ENCODE measurements at places on chromosomes 5 and 9.
A peak's percentile ranks its signal among the peaks of the same experiment; 100 is the strongest.

GRCh38 chr9:107711542-107711941 is 222.0 kb upstream of the KLF4 start:
- no peak for DNase-seq

GRCh38 chr5:143041-143440 is 48.3 kb upstream of the LRRC14B start:
- no peak for DNase-seq

DNA sequence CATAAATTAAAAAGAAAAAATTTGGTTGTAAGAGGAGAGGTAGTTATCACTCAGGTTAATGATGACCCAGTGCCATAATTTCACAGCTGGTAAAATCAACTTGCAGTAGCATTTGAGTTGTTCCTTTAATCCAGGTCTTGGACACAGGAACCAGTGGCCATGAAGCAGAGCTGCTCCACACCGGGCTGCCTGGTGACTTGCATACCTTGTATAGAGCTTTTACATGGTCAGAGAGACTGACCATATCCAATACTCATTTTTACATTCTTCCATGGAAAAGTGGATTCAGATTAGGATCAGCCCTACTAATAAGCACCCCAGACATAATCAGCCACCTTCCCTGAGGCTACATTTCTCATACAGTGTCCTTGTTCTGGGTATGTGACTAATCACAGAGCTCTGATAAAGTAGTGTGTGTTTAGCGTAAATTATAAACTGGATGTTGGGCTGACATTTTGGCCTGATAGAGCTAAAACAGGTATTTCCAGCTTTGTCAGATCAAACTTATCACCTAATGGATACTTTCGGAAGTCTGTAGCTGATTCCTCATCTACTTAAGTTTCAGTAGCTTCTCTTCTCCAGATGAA is 77.0 kb upstream of the ZSWIM6 start:
- DNase-seq, result no peak

- DNase-seq, result no peak
Measured at GRCh38 chr9:126108240-126108639, 218.4 kb upstream of the MVB12B start.

DNA sequence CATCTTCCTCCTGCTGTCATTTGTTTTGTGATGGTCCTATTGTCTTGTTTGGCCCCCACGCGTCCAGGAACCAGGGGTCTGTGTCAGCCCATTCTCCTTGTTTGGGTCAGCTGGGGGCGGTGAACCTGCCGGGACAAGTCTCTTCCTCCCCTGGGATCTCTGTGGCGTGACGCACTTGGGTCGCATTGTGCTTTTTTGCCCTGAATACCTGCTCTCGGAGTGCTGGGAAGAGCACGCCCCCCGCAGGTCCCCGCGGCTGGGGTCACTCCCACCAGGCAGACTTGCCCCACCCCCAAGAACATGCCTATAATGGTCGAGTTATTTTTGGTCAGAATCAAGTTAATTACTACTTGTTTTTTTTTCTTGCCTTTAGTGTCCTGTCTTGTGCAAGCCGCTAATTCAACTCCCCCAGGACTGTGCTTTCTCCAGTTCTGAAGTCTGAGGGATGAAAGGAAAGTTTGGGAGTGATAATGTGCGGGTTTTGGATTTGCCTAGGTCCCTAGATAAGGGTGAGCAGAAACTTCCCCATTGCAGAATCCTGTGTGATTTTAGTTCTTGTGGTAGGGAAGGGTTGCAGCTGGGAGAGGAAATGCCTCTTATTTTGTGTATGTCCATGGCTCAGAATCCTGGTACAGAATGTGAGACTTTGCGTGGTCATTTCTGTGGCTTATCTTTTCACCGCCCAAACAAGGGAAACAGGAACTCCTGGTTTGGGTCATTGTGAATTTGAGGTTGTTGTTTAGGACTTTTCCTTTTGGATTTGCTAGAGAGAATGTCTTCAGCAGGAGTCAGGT is 789 bp downstream of the ACER2 start:
- DNase-seq, result peak; percentile 55

- peak; percentile 40 for DNase-seq
Measured at GRCh38 chr5:33997331-33997983, 10.4 kb downstream of the AMACR start.

- DNase-seq, result no peak
Measured at GRCh38 chr5:157270771-157271170, 4.8 kb downstream of the CYFIP2 start.

GRCh38 chr5:10894445-10895054 is 133.5 kb upstream of the DAP start:
- DNase-seq, result no peak

DNA sequence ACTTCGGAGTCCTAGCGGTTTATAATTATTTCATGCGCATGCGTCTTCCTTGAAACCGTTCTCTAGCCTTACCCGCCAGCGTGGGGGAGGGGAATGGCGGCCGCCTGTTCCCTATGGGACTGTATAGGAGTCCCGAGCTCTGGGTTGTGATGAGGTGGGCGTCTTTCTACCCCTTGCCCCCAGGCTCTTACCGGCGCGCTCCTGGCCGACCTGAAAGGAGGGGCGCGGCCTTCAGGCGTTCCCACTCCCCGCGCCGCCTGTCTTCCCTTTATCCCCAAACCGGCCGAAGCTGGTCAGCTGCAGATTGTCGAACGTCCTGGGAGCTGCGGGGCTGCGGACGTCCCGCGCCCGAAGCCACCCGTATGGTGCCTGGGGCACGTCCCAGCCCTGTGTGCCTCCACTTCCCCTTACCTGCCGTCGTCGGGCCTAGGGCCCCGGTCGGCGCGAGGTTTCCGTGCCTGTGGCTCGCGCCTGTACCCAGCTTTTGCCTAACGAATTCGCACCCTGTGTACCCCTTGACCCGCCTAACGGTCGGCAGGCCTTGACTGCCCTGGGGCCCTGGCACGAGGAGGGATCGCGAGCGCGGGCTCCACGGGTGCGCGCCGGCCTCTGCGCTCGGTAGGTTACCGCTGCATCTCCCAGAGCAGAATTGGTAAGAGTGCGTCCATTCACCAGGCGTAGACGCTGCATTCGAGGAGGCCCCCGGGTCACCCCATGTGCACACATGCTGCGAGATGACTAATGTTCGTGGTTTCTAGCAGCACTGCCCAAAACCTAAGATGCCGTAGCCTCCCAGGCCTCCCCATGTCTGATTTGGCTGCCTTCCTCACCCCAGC is 653 bp upstream of the HNRNPH1 start:
- DNase-seq, result peak; percentile 57

DNA sequence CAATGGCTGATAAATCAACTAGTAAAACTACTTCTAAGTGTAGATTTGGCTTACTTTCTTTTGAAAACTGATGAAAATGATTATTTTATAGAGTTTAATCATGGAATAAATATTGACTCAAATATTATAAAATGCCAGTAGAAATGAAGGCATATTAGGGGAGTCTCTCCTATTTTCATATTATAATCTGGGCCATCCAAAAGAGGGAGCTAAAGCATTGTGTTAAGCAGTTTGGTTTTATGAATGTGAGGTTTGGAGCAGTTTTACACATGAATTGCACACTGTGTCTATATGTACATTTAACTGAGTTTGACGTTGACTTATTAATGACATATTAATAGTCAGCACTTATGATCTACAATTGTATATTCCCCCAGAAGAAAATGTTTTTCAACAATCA is 17.4 kb downstream of the CDH9 start:
- DNase-seq, result no peak

DNA sequence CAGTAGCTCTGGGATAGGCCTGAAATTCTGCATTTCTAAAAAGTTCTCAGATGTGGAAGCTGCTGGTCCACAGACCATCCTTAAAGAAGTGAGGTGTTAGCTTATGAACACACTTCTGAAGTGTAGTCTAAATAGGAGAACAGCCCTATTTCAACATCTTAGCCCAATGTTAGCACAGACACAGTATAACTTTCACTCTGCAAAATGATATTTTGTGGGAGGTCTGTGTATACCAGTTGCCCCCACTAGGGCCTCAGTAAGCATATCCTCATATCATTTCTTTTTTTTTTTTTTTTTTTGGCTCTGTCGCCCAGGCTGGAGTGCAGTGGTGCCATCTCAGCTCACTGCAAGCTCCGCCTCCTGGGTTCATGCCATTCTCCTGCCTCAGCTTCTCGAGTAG is 7.5 kb upstream of the HABP4 start:
- DNase-seq, result peak; percentile 12

DNA sequence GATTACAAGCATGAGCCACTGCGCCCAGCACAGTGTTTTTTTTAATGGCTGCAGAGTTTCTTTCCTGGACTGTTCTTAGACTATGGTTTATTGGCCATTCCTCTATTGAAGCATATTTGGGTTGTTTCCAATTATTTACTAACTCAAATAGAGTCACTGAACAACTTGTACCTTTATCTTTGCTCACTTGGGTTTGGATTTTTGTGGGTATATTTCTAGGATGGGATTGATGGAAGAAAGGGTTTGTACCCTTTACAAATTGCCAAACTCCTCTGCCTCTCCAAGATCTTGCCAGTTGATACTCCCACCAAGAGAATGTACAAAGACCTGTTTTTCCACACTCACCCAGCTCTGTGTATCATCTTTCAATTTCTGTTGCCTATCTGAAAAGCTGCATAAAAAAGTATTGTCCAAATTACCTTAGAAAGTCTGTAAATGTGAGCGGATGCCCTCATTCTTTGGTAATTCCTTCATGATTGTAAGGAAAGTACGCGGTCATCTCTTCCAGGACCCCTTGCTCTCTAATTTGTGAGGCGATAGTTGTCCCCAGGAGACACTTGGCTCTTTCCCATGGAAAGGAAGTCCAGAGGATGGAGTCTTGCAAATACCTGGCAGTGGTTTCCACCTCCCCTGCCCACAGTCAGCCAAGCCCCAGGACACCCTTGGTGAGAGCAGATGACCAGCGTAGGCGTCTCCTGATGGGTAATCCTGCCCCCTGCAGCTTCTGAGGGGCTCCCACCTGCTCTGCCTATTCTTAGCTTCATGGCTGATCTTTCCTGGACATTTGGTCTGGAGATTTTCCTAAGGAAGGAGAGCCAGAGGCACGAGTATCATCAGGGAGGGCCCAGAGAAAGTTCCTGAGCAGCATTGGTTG is 33.0 kb downstream of the ARHGEF37 start:
- no peak for DNase-seq

- no peak for DNase-seq
Measured at GRCh38 chr5:56910210-56910965, 992 bp downstream of the SETD9 start.

- DNase-seq, result no peak
Measured at GRCh38 chr5:1907616-1908015, 24.9 kb upstream of the IRX4 start.

- no peak for DNase-seq
Measured at GRCh38 chr9:8764051-8764450, 964.5 kb upstream of the DMAC1 start.

DNA sequence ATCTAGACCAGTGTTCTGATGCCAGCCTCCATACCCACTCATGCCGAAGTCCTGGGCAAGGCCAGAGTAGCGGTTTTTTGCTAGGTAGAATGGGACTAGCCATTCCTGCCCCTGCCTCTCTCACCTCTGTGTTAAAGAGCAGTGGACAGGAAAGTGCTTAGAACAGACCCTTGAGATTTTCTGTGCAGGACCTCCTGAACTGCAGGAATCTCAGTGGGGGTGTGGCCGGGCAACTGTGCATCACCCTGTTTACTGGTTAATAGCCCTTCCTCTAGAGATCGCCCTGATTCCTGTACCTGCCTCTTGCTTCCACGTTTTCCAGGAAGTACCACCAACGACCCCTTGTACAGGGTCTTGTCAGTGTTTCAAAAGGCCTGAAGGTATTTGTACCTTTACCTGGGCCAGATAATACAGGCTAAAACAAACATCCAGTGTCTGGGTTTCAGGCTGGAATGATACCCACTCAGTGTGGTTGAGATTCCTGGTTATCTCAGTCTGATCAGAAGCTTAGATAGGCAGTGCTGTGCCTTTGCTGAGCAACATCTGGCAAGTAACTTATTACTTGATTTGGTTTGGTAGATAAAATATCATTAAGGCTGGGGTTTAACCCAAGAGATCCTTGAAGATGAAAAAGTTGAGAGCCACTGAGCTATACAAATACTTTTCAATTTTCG is 65.9 kb downstream of the RGS3 start:
- DNase-seq, result no peak
